G401 (cell line): ENCODE measurements at places on chromosomes 6 and 20.

DNA sequence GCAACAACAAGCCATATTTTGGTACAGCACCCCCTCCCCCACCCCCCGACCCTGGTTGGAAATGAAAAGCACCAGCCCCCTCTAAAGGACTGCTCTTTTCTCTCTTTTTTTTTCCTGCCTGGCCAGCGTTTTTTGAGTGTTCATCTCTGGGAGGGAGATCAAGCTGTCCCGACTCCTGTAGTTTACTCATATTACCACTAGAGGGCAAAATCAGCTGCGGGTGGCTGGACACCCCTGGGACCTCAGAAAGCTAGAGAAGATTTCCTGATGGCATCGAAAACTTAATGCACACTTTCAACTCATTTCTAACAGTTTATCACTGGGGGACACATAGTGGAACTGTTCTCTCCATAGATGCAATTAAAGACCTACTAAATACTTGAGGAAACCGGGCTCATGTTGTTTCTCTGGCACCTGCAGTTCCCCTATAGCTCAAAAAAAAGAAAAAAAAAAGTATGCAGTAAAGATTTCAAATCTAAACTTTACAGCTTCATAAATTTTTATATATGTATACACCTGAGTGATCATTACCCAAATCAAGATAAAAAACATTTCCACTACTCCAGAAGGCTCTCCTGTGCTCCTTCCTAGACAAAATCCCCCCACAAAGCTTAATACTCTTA lies 24.4 kb downstream of the CNBD2 start:
- peak; percentile 81 for DNase-seq

GRCh38 chr20:17873410-17874270 lies 95.0 kb downstream of the SNX5 start:
- DNase-seq: no peak

DNA sequence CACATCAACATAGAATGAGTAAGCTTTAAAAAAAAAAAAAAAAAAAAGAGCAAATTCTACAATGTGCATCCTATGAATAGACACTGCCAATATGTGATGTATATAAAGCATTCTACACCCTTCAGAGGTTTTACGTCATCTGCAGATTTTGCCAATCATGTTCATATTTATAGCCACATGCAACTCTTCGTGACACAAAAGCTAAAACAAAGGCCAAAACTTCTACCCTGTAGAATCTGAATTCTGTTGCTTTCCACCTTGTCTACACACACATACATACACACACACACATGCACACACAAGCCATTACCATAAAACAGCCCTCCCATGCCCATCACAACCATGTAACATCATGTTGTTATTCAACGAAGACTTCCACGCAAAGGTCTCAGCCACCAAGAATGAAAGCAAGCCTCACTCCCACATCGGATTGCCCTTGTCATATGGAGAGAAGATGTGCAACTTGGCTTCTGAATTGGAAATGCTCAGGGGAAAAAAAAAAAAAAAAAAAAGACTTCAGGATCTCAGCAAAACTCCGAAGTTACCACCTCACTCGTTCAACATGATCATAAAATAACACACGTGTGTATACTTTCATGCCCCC lies 479.4 kb upstream of the JARID2 start:
- no peak for DNase-seq

GRCh38 chr6:84687431-84687830 lies 77.0 kb downstream of the TBX18 start:
- DNase-seq: no peak

- DNase-seq: no peak
These were observed 7.3 kb upstream of the MDFI start for GRCh38 chr6:41630946-41631345.

- no peak for DNase-seq
These were observed at the start of gene POPDC3 for GRCh38 chr6:105179244-105180065. Gene POPDC3 (minus strand): TSS chr6:105180014. CDS start chr6:105161909, 18,105 bp downstream.

- DNase-seq: no peak
These were observed 76.6 kb upstream of the CST7 start for GRCh38 chr20:24872291-24873024.
